Nucleus accumbens (tissue), 56 donors: ENCODE measurements at places on chromosomes 2 and 18.
A peak's percentile ranks its signal among the peaks of the same experiment; 100 is the strongest.

- no peak for DNase-seq
Observed at GRCh38 chr2:46717344-46718121, 198.1 kb downstream of the MCFD2 start.

DNA sequence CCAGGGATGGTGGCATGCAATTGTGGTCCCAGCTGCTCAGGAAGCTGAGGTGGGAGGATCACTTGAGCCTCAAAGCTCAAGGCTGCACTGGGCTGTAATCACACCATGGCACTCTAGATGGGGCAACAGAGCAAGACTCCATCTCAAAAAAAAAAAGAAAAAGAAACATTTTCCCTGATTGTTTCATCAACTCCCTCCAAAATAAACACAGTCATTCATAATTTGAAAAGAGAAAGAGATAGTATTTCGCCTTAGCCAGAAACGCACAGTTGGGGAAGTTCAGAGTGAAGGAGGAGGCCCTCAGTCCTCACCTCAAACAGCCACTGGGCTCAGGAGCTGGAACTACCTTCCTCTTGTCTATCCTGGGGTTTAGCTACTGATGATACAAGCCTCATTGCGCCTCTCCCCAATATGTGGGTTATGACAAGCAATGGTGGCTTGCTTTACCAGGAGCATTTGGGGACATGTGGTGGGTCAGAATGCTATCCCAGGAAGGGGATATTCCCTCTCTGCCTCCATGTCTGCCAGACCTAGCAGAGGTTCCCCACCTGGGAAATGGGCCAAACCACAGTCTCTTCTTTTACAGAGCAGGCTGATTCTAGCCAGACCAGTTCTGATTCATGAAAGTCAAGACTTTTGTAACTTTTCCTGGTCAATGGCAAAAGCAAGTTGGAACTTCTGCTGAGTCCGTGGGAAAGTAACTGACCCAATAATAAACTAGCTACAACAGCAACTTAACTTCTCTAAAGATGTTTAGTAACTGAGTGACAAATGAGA is 22.2 kb upstream of the TMEM87B start:
- no peak for DNase-seq

GRCh38 chr2:242002944-242003343 is 133.4 kb downstream of the RTP5 start:
- DNase-seq = no peak

DNA sequence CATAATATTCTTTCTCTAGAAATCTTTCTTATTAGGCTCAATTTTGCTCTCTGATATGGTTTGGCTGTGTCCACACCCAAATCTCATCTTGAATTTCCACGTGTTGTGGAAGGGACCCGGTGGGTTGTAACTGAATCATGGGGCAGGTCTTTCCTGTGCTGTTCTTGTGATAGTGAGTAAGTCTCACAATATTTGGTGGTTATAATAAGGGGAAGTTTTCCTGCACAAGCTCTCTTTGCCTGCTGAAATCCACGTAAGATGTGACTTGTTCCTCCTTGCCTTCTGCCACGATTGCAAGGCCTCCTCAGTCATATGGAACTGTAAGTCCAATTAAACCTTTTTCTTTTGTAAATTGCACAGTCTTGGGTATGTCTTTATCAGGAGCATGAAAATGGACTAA is 73.8 kb downstream of the CAVIN2 start:
- no peak for DNase-seq

- no peak for DNase-seq
Observed at GRCh38 chr2:155310589-155310988, 612.1 kb downstream of the KCNJ3 start.

- DNase-seq = no peak
Observed at GRCh38 chr2:52879561-52879960, 888.0 kb upstream of the CHAC2 start.

DNA sequence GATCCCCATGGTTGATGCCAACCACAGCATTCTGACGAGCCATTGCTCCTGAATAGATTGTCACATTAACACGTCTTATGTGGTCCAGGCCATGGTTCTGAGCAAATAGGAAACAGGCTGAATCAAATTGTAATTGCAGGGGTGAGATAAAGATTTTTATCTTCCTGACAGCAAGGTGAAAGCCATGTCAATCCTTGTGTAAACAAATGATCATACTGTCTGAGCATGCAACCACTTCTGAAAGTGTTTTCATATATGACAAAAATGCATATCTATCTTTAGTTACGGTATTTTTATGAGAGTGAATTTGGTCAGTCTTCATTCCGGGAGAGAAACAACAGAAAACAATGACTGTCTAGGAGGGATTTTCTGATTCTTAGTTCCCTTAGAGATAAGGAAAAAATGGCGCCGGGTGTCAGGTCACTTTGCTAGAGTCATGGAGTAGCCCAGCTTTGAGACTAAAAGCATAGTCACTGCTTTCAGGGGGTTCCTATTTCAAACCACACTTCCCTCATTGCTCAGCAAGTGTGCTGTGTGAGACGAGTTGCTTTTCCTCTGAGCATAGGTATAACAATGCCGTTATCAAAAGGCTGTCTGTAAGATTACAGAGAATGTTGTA is 958.9 kb downstream of the DCDC2C start:
- DNase-seq = no peak

- DNase-seq = no peak
Observed at GRCh38 chr2:155070489-155070888, 372.0 kb downstream of the KCNJ3 start.

GRCh38 chr2:20170704-20171250 is 54.2 kb downstream of the SDC1 start:
- DNase-seq = no peak

- DNase-seq = no peak
Observed at GRCh38 chr2:25098670-25099486, 57.0 kb downstream of the EFR3B start.

GRCh38 chr2:106825161-106825560 is 60.8 kb downstream of the ST6GAL2 start:
- no peak for DNase-seq

GRCh38 chr18:55179425-55179824 is 220.2 kb upstream of the CCDC68 start:
- DNase-seq = no peak

GRCh38 chr18:37668971-37669747 is 103.6 kb upstream of the CELF4 start:
- no peak for DNase-seq

DNA sequence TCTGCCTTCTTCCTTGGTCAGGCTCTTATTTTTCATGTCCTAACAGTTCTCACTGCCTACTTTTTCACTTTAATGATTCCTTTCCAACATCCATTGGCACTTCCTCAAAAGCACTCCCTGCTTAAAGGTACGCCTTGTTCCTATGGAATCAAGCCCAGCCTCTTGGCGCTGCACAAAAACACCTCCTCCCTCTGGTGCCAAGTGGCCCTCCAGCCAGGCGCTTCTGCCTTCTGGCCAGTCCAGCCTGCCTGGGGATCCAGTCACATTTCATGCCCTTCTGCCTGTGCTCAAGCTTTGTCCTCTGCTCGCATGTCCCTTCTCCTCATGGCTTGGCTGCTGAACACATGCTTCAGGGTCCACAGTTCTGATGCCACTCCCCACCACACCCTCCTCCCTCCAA is 6.3 kb downstream of the TPRKB start:
- DNase-seq = no peak

DNA sequence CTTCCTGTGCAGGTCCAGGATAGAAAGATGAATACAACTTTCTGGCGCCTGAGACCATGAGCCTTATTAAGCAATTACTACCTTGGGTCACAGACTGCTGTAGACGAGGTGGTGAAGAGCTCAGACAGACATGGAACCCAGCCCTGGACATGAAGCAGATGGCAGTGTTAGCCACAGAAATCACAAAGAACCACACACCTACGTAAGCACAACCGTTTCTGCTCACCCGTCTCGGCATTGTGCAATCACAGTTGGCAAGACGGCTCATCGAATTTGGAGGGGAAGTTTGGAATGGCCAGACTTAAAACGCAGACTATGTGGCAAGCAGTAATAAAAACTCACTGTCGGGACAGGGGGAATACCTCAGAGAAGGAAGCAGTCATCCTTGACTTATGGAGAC is 24.3 kb upstream of the ASPRV1 start:
- DNase-seq = no peak

DNA sequence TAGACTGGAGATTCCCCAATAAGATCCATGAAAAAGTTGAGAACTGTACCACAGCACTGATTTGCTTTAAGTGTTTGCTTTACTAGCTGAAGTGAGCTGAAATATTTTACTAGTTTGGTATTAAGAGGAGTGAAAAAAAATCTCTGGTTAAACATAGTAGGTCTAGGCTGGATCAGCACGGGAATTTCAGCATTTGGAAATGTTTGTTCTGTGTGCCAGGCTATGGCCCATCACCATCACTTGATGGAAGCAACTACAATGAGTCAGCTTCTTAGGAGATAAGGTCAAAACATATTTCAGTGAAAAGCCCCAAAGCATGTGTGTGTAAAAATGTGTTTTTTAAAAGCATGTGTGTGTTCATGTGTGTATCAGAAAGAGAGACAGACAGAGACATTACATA is 131.4 kb upstream of the DNMT3A start:
- no peak for DNase-seq

GRCh38 chr2:222919841-222920526 is 59.1 kb downstream of the ACSL3 start:
- DNase-seq = no peak

GRCh38 chr2:169109502-169110409 is 40.4 kb downstream of the DHRS9 start:
- DNase-seq = peak; percentile 42

GRCh38 chr2:132670496-132671150 is 618 bp upstream of the LYPD1 start:
- DNase-seq = no peak

DNA sequence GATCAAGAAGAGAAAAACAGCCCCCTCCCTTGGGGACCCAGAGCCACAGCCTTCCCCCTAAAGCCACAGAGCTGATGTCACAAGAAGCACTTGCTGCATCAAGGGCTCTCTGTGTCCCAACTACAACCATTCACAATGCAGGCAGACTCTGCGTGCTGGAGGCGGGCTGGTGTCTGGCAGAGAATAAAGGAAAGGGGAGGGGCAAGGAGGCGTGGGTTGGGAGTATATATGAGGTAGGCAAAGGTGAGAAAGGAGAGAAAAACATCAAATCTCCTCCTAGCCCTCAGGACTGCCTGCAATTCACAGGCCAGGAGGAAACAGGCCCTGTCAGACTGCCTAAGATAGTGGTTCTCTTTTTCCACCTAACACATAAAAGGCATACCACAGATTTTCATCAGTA is 48.8 kb upstream of the IHH start:
- DNase-seq = no peak

GRCh38 chr2:170310876-170311502 is 133.0 kb downstream of the MYO3B start:
- DNase-seq = no peak

DNA sequence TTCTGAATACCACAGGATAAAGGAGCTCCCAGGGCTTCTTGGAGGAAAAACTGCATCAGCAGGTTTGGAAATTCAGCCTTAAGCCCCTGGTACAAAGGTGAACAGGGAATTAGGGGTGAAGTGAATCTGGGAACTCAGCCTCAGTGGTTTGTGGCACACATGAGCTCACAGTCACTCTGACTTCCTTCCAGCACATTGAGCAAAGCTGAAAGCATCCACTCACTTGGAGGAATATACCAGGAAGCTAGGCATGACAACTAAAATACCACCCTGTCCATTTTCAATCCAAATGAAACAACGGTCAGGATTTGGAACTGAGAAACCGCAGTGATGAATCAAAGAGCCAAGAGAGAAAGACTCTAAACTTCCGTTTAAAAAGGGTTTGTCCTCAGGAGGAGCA is 216.1 kb downstream of the ICOS start:
- DNase-seq = no peak

DNA sequence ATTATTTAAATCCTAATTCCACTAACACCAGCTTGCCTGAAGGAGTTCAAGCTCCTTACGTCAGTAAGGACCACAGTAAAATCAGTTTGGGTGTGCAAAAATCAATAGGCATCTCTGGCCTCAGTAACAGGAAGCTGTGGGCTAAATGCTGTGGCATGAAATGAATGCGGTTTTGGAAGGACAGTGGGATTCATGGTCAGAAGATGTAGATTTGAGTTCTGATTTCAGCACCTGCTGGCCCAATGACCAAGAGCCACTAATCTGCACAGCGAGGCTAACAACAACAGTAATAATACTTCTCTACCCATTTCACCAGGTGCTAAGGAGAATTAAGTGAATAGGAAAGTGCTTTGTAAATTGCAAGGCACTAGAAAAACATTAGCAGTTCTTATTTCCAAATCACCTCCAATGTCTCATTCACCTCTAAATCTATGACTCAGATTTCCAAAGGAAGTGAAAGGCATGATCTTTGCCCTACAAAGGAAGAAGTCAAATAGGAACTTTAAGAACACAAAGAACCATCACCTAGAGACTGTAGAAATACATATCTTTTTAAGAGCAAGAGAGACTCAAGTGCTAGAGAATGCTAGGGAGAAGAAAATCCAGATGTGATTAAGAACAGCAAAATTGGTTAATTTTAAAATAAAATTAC is 172.6 kb downstream of the ANKRD44 start:
- no peak for DNase-seq

GRCh38 chr2:84314901-84315330 is 144.2 kb downstream of the SUCLG1 start:
- peak; percentile 75 for DNase-seq

DNA sequence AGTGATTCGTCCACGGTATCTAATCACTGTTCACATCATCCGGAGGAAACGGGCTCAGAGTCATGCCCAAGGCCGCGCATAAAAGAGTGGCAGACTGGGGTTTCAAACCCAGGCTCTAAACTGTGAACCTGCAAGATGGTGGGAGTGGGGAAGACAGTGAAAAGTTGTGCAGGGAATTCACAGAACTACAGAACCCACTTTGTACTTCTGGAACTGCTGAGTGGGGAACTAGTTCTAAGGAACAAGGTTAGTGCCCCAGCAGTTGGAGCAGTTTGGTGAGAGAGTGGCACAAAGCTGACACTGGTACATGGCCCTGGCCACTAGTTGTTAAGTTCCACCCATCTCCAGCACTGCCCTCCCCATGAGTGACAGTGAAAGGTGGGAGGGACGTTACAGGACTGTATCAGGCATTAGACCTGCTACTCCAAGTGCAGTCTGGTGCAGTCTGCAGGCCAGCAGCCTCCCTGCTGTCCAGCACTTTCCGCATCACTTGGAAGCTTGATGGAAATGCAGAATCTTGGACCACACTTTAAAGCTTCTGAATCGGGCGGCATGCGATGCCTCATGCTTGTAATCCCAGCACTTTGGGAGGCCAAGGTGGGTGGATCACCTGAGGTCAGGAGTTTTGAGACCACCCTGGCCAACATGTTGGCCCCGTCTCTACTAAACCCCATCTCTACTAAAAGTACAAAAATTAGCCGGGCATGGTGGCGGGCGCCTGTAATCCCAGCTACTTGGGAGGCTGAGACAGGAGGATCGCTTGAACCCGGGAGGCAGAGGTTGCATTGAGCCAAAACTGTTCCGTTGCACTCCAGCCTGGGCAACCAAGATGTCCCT is 47.3 kb downstream of the C2orf42 start:
- DNase-seq = no peak

GRCh38 chr2:39179974-39180960 is 59.4 kb upstream of the SOS1 start:
- no peak for DNase-seq

DNA sequence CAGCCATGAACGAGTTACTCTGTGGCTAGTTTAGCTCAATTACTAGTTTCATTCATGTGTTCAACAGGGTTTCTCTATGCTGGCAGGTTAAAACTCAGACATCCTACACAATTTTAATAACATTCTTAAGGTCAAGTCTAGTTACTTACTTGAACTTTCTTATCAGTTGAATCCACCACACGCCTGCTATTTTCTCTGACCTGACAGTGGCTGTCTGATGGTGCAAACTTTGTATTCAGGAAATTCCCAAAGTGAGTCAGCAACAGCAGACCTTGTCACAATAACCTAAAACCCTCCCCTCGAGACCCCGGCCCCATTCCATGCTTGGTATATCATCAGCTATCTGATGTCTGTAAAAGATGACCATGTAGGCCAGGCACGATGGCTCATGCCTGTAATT is 20.8 kb upstream of the CIDEA start:
- DNase-seq = no peak
